Endothelial cell of umbilical vein (primary cell): ENCODE measurements at places on chromosomes 12 and 14. TPM values are rescaled to one million over a fixed set of nuclear protein-coding genes. Genes with fewer than 3 reads are reported as not detected.

CCDC196 gene
- total RNA-seq: not detected in 2 replicates

- DNase-seq: no peak
- H3K36me3 ChIP-seq: no peaks in the 10 kb centered on the region
- no peak overlapping the region for H3K27ac ChIP-seq
- no peak overlapping the region for H3K4me3 ChIP-seq
Measured at GRCh38 chr14:98847521-98848468, 424.2 kb downstream of the BCL11B start.

ALG10B gene
- 6.3 and 9.0 TPM in 2 replicates for total RNA-seq

FAM161B gene
- total RNA-seq: 3.1 and 3.3 TPM in 2 replicates

RD3L gene
- total RNA-seq: not detected in 2 replicates

- H3K4me1 ChIP-seq: peaks cover 10% of the 10 kb centered on the region
- H3K27me3 ChIP-seq: no peaks in the 10 kb centered on the region
- peak; percentile 74 for DNase-seq
- H3K27ac ChIP-seq: no peak overlapping the region
Measured at GRCh38 chr14:52961060-52961639, 10.3 kb upstream of the FERMT2 start.

GRCh38 chr14:102539544-102540314 lies 30.2 kb upstream of the ANKRD9 start:
- no peak overlapping the region for H3K27ac ChIP-seq
- no peaks in the 10 kb centered on the region for H3K36me3 ChIP-seq
- no peak for DNase-seq
- peaks cover 6% of the 10 kb centered on the region for H3K27me3 ChIP-seq
- H3K4me3 ChIP-seq: no peak overlapping the region

DNA sequence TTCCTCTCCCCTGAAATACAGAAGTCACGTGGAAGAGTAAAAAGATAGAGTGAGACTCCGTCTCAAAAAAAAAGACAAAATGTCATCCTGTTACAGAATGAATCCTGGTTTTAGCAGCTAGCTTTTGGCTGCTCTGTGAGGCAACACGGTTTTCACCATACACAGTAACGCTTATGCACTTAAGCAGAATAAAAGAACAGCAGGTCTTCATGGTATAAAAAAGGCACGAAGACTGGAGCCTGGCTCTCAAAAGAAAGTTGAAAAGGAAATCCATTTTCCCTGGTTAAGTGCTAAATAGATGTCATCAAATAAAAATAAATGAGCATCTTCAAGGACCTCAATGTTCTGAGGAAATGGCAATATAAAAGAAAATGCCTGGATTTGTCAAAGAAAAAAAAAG lies 444.1 kb downstream of the IPO8 start:
- no peaks in the 10 kb centered on the region for H3K27me3 ChIP-seq
- no peaks in the 10 kb centered on the region for H3K4me1 ChIP-seq

EIF4B gene
- 372 and 382 TPM in 2 replicates for total RNA-seq

TMPRSS12 gene
- total RNA-seq: not detected in 2 replicates

DNA sequence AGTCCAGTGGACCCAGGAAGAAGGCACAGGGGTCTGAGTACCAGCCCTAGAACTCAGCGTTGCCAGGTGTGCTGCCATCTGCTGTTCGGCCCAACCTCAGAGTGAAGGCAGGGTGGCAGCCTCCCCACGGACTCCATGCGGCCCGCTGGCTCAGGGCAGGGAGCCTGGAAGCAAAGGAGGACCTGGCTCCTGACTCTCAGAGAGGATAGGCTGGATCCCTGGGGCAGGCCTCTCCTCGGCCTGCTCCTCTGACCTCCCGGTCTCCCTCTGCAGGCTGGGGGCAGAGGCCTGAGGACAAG lies 10.1 kb downstream of the MCRS1 start:
- H3K4me1 ChIP-seq: no peaks in the 10 kb centered on the region
- DNase-seq: no peak

GRCh38 chr12:122080149-122081082 lies 1.9 kb downstream of the MLXIP start:
- H3K4me1 ChIP-seq: peaks cover 36% of the 10 kb centered on the region
- peaks cover 3% of the 10 kb centered on the region for H3K36me3 ChIP-seq
- peak overlapping the region; percentile 44 for H3K4me3 ChIP-seq
- H3K27ac ChIP-seq: peak overlapping the region; percentile 76
- no peaks in the 10 kb centered on the region for H3K27me3 ChIP-seq

GRCh38 chr14:55127460-55127951 lies 1.5 kb upstream of the LGALS3 start:
- no peak for DNase-seq
- H3K4me1 ChIP-seq: peaks cover 3% of the 10 kb centered on the region
- H3K27me3 ChIP-seq: no peaks in the 10 kb centered on the region

GRCh38 chr12:87155621-87156020 lies 873.6 kb downstream of the C12orf50 start:
- H3K27me3 ChIP-seq: no peaks in the 10 kb centered on the region
- no peak overlapping the region for H3K27ac ChIP-seq
- DNase-seq: no peak
- H3K4me3 ChIP-seq: no peak overlapping the region
- no peaks in the 10 kb centered on the region for H3K4me1 ChIP-seq
- H3K36me3 ChIP-seq: no peaks in the 10 kb centered on the region

TMEM229B gene
- 0.28 TPM in 1 of 2 replicates, not detected in the other for total RNA-seq

GRCh38 chr14:59210621-59211020 lies 22.2 kb downstream of the DAAM1 start:
- DNase-seq: no peak
- H3K4me3 ChIP-seq: no peak overlapping the region
- H3K27me3 ChIP-seq: no peaks in the 10 kb centered on the region
- peaks cover 17% of the 10 kb centered on the region for H3K4me1 ChIP-seq

WDR20 gene
- 22.4 and 23.6 TPM in 2 replicates for total RNA-seq

ARMH4 gene
- 2.3 and 3.0 TPM in 2 replicates for total RNA-seq

- no peak for DNase-seq
- no peaks in the 10 kb centered on the region for H3K27me3 ChIP-seq
- H3K36me3 ChIP-seq: peaks cover 12% of the 10 kb centered on the region
Measured at GRCh38 chr12:1777798-1778197, 42.6 kb upstream of the LRTM2 start.

GRCh38 chr12:20040831-20041230 lies 327.5 kb upstream of the PDE3A start:
- no peak overlapping the region for H3K27ac ChIP-seq
- no peaks in the 10 kb centered on the region for H3K36me3 ChIP-seq
- peak; percentile 37 for DNase-seq
- H3K4me3 ChIP-seq: no peak overlapping the region
